ENCODE measurements at places on chromosomes 13 and 19.
A peak's percentile ranks its signal among the peaks of the same experiment; 100 is the strongest.

GRCh38 chr13:27834095-27834494, 41.8 kb downstream of the GSX1 start:
- peak; percentile 37 for DNase-seq

DNA sequence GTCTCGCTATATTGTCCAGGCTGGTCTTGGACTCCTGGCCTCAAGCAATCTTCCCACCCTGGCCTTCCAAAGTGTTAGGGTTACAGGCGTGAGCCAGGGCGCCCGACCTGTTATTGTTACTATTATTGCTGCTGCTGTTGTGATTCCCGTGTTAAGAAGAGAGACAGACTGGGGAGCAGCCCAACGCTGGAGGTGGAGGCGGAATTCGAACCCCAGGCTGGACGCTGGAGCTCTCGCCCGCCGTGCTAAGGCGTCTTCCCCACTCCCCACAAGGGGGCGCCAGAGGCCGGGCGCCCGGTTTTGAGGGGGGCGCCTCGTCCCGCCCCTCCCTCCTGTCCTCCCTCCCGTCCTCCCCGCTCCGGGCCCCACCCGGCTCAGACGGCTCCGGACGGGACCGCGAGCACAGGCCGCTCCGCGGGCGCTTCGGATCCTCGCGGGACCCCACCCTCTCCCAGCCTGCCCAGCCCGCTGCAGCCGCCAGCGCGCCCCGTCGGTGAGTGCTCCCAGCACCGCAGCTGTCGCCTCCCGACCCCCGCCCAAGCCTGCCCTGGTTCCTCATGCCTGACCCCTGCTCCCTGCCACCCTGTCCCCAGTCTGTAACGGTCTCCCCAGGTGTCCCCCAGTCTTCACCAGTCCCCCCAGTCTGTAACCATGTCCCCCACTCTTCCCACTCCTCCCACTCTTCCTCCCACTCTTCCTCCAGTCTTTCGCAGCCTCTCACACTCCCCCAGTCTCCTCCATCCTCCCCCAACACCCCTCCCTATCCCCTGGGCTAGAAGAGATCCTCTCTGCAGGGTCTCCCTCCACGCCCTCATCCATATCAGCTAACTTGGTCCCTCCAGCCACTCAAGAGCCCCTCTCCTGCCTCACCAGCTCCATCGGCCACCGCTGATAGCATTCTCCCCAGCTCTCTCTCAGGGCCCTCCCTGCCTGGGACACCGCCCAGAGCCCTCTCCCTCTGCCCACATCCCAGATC, at the start of gene EHD2:
Gene EHD2 (plus strand): TSS at position 377 of the 976 bp plus-strand sequence. CDS start 3,191 bp downstream, outside the sequence.
- no peak for DNase-seq

DNA sequence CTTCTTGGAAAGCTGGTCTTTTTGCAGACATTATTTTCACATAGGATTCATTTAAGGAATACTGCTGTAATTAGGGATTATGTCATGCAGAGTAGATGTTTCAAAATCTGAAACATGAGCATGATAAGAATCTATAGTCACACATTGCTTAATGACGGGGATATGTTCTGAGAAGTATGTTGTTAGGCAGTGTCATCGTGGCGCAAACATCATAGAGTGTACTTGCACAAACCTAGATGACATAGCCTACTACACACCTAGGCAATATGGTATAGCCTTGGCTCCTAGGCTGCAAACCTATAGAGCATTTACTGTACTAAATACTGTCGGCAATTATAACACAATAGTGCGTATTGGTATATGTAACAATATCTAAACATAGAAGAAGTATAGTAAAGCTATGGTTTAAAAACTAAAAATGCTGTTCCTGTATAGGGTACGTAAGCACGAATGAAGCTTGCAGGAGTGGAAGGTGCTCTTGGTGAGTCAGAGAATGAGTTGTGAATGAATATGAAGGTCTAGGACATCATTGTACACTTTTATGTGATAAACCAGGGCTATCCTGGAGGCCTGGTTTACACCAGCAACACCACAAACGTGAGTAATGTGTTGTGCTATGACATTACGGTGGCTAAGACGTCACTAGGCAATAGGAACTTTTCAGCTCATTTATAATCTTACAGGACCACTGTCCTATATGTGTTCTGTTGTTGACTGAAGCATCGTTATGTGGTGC, 283.1 kb downstream of the MTUS2 start:
- no peak for DNase-seq

DNA sequence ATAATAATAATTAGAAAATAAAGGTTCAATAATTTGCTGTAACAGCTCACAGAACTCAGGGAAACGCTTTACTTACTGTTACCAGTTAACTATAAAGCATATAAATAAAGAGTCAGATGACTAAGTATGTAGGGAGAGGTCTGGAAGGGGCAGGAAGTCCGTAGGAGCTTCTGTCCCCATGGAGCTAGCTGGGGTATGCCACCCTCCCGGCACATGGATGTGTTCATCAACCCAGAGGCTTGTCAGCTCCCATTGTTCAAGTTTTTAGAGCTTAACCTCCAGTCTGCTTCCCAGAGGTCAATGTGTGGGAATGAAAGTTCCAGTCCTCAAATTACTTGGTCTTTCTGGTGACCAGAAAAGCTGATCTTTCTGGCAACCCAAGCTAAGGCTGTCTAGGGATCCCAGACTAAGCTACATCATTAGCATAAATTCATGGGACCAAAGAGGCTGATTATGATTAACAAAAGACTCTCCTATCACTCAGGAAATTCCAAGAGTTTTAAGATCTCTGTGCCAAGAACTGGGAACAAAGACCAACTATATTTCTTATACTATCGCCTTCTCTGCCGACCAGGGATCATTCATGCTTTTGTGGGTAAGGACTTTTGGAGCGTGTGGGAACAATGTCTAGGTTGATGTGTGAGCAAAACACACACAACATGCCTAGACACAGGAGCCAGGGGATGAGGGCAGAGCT, 31.7 kb upstream of the ZNF507 start:
- peak; percentile 22 for DNase-seq
